ENCODE measurements at places on chromosomes 13 and 19. TPM values are rescaled to one million over a fixed set of nuclear protein-coding genes. Genes with fewer than 3 reads are reported as not detected.

- DNase-seq = no peak
Measured at GRCh38 chr19:39405261-39405957, 1.2 kb upstream of the ZFP36 start.

- no peak for DNase-seq
Measured at GRCh38 chr13:91405240-91405639, 6.8 kb downstream of the GPC5 start.

DNA sequence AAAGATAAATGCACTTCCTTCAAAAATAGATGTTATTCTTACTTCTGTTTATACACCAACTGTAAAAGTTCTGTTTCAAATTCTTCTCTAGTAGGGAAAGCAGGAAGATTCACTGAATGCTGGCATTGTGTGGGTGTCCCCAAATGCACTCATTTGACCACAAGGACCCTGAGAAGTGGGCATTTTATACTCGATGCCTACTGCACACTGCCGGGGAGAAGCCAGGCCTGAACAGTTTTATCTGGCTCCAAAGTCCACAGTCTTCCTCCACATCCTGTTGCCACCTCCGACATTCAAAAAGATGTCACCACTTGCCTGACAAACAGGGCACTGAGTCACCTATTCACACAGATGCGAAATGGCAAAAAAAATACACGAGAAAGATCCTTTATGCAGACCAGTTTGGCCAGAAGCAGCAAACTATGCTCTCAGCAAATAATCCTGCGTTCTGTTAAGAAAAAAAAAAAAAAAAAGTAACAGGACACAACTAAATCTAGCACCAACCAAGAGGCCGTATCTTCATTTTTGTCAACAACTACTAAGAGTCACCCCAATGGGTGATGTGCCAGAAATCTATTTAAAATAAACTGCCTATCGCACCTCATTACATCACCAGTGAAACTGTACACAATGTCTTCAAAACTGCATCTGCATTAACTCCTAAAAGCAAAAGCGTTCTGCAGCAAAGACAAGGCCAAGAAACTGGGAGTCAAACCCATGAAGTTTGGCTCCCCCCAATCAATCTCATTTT is 6.2 kb downstream of the ZC3H4 start:
- no peak for DNase-seq

DNA sequence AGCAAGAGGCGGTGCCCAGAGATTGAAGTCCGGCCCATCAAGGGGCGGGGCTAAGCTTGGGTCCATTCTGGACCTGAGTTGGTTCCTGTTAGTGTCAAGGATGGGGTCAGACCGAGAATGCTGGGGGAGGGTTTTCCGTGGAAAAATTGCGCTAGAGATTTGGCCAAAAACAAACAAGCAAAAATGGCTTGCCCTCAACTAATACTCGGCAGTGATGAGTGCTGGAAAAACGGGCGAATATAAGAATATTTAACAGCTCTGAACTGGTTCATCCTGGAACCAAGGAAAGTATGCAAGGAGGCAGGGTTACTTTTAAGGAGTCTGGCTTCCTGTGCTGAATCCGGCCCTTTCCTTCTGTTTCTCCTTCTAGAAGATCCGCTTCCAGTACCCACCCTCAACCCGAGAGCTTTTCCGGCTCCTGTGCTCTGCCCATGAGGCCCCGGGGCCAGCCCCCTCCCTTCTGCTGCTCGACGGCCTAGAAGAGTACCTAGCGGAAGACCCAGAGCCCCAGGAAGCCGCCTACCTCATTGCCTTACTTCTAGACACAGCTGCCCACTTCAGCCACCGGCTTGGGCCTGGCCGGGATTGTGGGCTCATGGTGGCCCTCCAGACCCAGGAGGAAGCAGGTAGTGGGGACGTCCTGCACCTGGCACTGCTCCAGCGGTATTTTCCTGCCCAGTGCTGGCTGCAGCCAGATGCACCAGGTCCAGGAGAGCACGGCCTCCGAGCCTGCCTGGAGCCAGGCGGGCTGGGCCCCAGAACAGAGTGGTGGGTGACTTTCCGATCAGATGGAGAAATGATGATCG is 880 bp downstream of the SWSAP1 start:
- peak; percentile 74 for DNase-seq

DNA sequence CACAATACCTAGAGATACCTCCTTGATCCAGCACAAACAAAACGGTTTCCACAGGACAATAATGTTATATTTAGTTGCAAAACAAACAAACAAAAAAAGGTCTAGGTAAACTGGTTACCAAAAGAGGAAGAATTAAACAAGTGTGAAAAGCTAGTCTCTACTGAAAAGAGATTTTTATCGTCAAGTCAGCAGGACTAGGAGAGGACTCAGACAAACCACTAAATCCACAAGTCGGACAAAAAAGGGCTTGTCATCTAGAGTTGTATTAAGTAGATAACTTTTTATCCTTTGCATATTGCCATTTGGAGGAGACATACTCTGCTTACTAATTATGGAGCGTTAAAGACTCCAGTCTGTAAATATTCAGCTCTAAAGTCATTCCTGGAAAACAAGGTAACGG is 9.9 kb upstream of the KPNA3 start:
- DNase-seq = no peak

- DNase-seq = no peak
Measured at GRCh38 chr13:76769271-76769791, 116.9 kb downstream of the KCTD12 start.

- DNase-seq = peak; percentile 65
Measured at GRCh38 chr19:2567580-2567979, 91.7 kb downstream of the GADD45B start.

The NLRP9 gene
- not detected for total RNA-seq

The ZNF540 gene
- 3.3 TPM for total RNA-seq

The GJB2 gene
- 38.4 TPM for total RNA-seq

The PINLYP gene
- 1.6 TPM for total RNA-seq
